ENCODE measurements at places on chromosomes 16 and 17. TPM values are rescaled to one million over a fixed set of nuclear protein-coding genes. Genes with fewer than 3 reads are reported as not detected.

Gene CCL2
- 4.6 TPM for total RNA-seq

Gene KRTAP1-5
- not detected for total RNA-seq

Gene LGALS9
- total RNA-seq, result 514 TPM

Gene LRRC75A
- total RNA-seq, result 75.3 TPM

Gene CACNA1H
- total RNA-seq, result 3.8 TPM

Gene HOXB9
- 35.9 TPM for total RNA-seq

Gene KRT27
- total RNA-seq, result not detected

Gene DPH1
- 35.1 TPM for total RNA-seq

Gene EVI2B
- total RNA-seq, result 8.7 TPM

Gene P3H4
- total RNA-seq, result 10.7 TPM

Gene UTS2R
- not detected for total RNA-seq

Gene MYH11
- 579 TPM for total RNA-seq

Gene NAGLU
- 36.5 TPM for total RNA-seq

Gene CES4A
- 6.6 TPM for total RNA-seq

Gene LPO
- not detected for total RNA-seq

Gene CIBAR2
- not detected for total RNA-seq

Gene CEMP1
- total RNA-seq, result 0.70 TPM

Gene MILR1
- total RNA-seq, result 3.3 TPM

Gene GABARAP
- total RNA-seq, result 431 TPM

Gene USP7
- 123 TPM for total RNA-seq

Gene PIPOX
- 2.2 TPM for total RNA-seq

Gene NEUROD2
- 0.12 TPM for total RNA-seq

Gene MPO
- not detected for total RNA-seq

Gene NACA2
- total RNA-seq, result not detected

Gene CD7
- 10.0 TPM for total RNA-seq

Gene MMP25
- 0.70 TPM for total RNA-seq

Gene NTN1
- 3.2 TPM for total RNA-seq

Gene ZG16
- total RNA-seq, result 1,793 TPM

Gene C17orf113
- 2.5 TPM for total RNA-seq

Gene C16orf54
- 1.6 TPM for total RNA-seq

Gene ATP6V0A1
- total RNA-seq, result 96.2 TPM

Gene NFATC3
- total RNA-seq, result 24.9 TPM

Gene GP2
- 6.5 TPM for total RNA-seq

Gene EFCAB13
- 3.2 TPM for total RNA-seq

Gene RAB37
- 7.6 TPM for total RNA-seq

Gene CTRB2
- total RNA-seq, result 6.1 TPM

Gene RHOT1
- 23.1 TPM for total RNA-seq

Gene NPIPB2
- 13.0 TPM for total RNA-seq

Gene FNDC8
- total RNA-seq, result not detected

Gene SSTR5
- total RNA-seq, result not detected

Gene CPHXL2
- not detected for total RNA-seq

Gene C16orf96
- 0.11 TPM for total RNA-seq

Gene ITGB3
- 3.2 TPM for total RNA-seq

Gene HID1
- total RNA-seq, result 69.3 TPM

Gene CTF1
- total RNA-seq, result 1.7 TPM

Gene CRYBA1
- not detected for total RNA-seq

Gene CES5A
- not detected for total RNA-seq

All from left colon (tissue), 2 donors.